ENCODE measurements at places on chromosomes 7 and 10. TPM values are rescaled to one million over a fixed set of nuclear protein-coding genes. Genes with fewer than 3 reads are reported as not detected.

Gene SLC13A4
- not detected for total RNA-seq

Gene ERVW-1
- total RNA-seq: not detected

Gene EBF3
- total RNA-seq: 0.10 TPM

Gene TMEM139
- total RNA-seq: 0.64 TPM

Measured in A549 treated with Hydrocortisone at 1 μM for 4 hours (cell line).